ENCODE measurements at places on chromosomes 13 and 19.
A peak's percentile ranks its signal among the peaks of the same experiment; 100 is the strongest.

GRCh38 chr19:8569066-8569771, 8.0 kb downstream of the MYO1F start:
- DNase-seq = peak; percentile 63

GRCh38 chr13:91135968-91136367, 211.5 kb upstream of the MIR17HG start:
- no peak for DNase-seq

DNA sequence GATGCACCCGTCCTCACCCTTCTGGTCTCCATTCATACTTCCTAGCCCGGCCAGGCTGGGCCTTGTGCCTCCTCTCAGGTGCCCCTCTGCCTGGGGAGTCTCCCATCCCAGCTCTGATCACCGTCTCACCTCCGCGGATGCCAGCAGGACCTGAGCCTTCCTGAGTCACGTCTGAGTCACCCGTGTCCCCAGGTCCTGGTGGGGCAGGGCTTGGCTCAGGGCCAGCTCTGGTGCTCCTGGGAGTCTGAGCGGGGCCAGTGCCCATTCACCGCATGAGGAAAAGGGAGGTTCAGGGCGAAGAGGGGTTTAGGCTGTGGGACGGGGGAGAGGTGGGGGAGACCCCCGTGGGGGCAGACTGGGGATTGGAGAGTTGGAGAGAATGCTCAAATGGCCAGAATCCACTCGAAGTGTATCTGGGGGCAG, 593 bp downstream of the ATP8B3 start:
- DNase-seq = peak; percentile 60

DNA sequence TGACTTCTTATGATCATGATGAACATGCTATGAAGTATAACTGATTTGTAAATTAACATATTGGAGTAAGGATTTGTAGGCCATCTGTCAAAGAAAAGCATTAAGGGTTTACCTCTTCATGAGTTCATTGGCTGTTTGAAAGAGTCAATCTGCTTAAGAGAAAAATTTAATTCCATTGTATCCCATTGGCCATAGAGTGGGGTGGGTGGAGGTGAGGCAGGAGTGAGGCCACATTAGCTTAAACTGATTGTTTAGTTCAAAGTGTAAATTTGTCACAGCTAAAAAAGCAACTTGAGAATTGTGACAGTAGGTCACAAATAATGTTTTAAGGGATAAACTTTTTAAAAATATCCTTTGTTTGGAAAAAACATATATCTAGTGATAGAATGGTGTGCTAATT, 11.4 kb downstream of the GPR180 start:
- no peak for DNase-seq

- no peak for DNase-seq
Measured at GRCh38 chr19:13149628-13150186, 468 bp downstream of the STX10 start.
